Renal cortical epithelial cell (primary cell): ENCODE measurements at places on chromosomes 3 and 15. TPM values are rescaled to one million over a fixed set of nuclear protein-coding genes. Genes with fewer than 3 reads are reported as not detected.

- DNase-seq = no peak
Measured at GRCh38 chr3:106097817-106098435, 229.1 kb upstream of the CBLB start.

DNA sequence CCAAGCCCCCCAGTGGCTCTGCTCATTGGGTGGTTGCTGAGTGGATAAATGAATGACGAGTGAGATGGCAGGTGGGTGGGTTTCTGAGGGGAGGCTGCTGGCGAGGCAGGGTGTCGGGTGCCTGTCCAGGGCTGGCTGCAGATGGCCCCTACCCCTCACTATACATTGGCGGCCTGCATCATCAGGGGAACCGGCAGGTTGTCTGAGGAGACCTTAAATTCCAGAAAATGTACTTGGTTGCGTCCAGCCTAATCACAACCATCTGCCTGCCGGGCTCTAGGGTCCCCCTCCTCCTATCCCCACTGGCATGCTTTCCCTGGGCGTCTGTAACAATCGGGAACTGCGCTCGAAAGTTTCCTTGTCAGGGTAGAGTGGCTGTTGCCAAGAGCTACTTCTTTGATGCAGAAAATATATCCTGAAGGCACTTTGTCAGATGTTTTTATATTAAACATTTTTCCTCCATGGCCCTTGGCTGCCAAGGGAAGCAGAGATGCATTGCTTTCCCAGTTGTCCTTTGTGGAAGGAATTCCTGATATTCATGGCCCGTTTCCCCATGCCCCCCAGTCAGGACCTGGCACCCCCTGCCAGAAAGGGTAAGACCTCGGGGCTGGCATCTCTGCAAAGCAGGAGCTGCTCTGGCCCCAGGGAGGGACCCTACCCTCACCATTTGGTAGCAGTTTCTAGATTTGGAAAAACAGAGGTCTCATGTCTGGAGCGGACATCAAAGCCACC, 22.9 kb downstream of the SMAD6 start:
- no peak for DNase-seq

The P2RY13 gene
- total RNA-seq = not detected in 2 replicates

The TF gene
- under 0.01 TPM in 1 of 2 replicates, not detected in the other for total RNA-seq

The FETUB gene
- total RNA-seq = not detected in 2 replicates

The MKRN2OS gene
- 1.8 and 2.8 TPM in 2 replicates for total RNA-seq

- peak; percentile 88 for DNase-seq
Measured at GRCh38 chr3:189144645-189145044, 27.1 kb upstream of the TPRG1 start.

DNA sequence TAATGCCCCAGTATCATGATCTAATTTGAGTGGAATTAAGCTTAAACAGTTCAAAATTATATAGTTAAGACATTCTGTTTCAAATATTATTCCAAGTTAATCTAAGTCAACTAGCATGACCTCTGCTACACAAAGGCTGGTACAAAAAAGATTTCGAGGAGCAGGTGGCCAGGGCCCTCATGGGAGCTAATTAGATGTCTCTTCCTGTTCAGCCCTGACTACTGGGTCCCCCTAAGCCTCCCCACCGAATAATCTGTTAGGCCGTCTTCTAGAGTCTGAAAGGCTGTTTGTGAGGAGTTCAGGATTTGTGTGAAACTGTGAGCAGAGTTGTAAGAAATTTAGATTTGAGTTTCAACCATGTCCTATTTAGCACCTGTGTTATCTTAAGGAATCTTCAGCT, 75.4 kb downstream of the PPM1L start:
- DNase-seq = no peak

The DPPA2 gene
- total RNA-seq = 0.35 TPM in 1 of 2 replicates, not detected in the other

GRCh38 chr15:75661100-75661755, 13.5 kb downstream of the SNX33 start:
- DNase-seq = peak; percentile 86

GRCh38 chr15:29681166-29681845, 141.0 kb downstream of the TJP1 start:
- no peak for DNase-seq

DNA sequence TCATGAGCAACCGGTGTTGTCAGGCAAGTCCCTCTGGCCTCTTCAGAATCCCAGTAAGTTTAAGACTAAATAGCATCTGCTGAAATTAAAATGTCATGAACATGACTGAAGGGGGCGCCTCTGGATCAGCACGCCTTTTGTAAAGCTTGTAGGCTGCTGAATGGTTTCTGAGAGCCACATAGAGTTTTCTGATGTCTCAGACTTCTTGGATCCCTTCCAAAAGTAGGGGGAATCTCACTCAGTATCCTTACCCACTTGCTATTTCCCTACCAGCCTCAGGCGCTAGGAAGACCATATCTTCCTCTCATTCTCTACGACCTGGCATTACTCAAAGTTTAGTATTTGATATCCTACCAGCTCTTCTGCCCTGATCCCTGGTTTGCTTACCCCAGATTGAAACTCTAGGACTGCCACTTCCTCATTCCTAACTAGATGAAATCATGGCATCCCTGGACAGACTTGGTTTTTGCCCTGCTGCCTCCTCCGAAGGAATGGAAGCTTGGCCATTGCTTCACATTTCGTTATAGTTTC, 62.7 kb upstream of the CD47 start:
- peak; percentile 68 for DNase-seq

The AP2M1 gene
- 299 and 523 TPM in 2 replicates for total RNA-seq

The NANOGP8 gene
- total RNA-seq = not detected in 2 replicates

DNA sequence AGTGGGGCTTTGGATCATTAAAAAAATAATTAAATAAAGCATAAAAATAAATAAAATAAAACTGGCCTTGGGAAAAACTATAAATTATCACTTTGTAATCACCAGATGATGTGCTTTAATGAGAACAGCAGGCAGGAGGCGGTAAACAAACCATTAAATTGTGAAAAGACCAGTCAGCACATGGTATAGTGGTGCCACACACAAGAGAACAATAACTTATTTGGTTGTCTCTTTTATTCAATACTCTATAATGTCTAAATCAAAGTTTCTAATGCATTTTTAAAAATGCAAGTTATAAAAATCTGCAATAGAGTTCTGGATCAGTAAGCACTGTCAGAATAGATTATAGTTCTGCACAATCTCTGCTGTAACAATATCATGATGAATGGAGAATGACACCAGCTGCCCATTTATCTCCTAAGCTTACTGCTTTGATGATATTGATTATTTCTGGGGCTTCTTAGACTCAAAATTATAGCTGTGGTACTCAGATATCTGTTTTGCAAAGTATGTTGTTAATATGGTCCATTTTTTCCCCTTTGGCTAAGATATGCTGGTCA, 259.3 kb downstream of the NAALADL2 start:
- no peak for DNase-seq

DNA sequence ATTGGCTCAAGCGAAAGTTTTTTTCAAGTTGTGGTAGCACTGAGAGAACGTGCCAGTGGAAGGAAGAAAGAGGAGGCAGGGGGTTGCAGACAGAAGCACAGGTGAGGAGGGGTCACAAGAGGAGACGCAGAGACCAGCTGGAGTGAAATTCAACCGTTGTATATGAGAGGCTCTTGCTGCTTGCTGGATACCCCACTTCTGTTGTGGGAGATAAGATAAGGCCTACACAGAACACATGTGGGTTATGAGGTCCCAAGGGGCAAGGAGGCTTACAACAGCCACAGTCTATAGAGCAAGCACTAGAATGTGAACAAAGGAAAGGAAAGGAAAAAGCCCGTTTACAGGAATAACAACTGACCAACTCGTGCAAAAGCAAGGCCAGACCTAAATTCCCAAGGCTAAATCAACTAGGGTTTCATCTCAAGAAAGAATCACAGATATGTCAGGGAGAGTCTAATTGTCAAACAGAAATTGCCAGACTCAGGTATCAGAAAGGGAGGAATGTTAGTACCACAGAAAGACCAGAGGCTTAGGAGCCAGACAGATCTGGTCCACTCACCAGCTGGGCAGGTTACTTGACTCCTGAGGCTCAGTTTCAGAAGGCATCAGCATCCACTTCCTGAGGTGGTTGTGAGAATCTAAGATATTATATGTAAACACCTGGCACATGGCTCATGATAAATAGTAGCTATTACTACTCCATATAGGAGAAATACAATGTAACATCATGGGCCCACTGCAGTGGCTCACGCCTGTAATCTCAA, 60.9 kb downstream of the MSL2 start:
- DNase-seq = no peak

The MNS1 gene
- total RNA-seq = 0.35 and 4.2 TPM in 2 replicates

The HEXA gene
- total RNA-seq = 48.4 and 64.6 TPM in 2 replicates

The ZCWPW2 gene
- 0.70 and 0.87 TPM in 2 replicates for total RNA-seq

The PCBP4 gene
- total RNA-seq = 51.7 and 69.4 TPM in 2 replicates

The GRIP2 gene
- 0.05 TPM in 1 of 2 replicates, not detected in the other for total RNA-seq

DNA sequence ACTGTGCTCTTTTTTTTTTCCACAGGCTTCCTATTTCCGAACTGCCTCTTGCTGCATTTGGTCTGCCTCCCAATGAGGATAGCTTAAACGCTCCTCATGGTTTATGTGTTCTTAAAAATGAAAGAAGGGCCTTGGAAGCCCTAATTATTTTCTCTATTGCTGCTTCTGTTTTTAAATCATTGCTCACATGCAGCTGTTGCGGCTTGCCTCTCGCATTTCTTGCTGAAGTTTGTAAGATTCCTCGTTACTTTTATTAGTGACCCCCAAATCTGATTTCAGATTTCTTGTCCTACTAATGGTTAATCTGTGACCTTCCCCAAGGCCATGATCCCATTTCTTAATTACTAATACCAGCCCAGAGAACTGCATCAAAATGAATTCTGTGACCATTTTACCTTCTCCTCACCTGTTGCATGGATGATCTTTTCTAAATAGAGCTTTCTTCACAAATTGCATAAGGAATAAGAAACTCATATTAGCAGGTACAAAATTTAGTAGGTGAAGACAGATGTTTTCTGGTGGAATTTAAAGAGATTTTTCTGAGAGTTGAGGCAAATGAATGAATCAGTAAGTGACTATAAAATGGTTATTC, 1.8 kb downstream of the UBE2E1 start:
- peak; percentile 32 for DNase-seq

The ALDH1A3 gene
- 60.3 and 980 TPM in 2 replicates for total RNA-seq

DNA sequence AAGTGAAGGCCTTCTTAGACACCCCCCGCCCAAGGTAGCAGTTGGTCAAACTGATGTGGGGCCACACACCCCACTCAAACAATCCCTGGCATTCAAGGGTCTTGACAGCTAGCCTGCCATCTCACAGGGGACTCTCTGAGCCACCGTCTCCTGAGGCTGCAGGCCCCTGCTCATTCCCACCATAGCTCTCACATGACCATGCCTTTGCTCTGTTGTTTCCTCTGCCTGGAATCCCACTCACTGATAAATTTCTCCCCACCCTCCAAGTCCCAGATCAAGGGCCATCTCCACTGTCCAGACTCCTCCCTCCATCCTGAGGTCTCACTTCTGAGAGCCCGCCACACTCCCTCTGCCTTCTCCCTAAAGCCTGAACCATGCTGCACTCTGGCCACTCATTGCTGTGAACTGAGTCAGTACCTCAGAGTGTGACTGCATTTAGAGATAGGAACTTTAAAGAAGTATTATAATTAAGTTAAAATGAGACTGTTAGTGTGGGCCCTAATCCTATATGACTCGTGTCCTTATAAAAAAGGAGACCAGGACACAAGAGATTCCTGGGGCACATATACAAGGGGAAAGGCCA, 10.0 kb downstream of the WNT7A start:
- no peak for DNase-seq

DNA sequence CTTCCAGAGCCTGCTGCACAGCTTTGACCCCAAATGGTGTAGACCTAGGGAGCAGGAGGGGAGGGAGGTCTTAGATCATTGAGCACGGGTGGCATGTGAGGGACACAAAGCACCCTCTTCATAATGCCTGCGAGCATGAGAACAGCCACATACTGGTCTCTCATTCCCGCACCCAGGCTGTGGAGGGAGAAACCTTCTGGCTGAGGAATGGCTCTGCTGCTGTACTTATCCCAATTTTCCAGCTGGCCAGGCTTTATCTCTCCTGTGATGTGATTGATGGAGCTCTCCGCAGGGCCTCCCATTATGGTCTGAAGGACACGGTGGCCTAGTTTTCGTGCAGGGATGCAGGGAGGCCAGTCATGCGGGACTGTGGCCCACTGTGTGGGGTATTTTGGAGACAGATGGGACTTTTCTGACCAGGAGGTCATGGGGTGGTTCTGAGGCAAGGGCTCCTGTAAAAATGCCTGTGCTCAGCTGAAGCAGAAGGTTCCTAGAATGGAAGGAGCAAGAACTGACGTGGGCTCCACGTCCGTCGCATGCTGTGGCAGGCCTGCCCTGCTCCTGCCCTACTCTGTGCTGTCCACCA, 251.5 kb downstream of the PLCL2 start:
- no peak for DNase-seq

DNA sequence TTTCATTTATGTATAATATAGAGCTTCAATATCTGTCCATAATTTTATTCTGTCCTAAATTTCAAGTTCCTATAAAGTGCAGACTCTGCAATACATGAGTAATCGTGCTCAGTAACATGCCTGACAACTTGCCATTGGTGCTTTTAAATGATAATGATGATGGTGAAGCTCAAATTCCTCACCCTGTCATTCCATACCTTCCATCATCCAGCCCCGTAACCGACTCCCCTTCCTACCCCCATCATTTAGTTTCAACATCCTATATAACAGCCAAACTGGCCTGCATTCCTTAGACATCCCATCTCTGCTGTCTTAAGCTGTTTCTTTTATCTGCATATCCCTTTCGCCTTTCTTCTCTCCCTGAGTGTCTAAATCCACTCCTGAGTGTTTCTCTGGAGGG, 67.2 kb upstream of the DLG1 start:
- no peak for DNase-seq

The KNG1 gene
- total RNA-seq = 0.99 TPM in 1 of 2 replicates, not detected in the other

The NR2C2 gene
- total RNA-seq = 14.2 and 42.2 TPM in 2 replicates

GRCh38 chr15:88704791-88705768, 66.3 kb downstream of the ISG20 start:
- peak; percentile 17 for DNase-seq

- DNase-seq = peak; percentile 17
Measured at GRCh38 chr3:106913111-106913698, 464.0 kb upstream of the CCDC54 start.

GRCh38 chr3:102230057-102230456, 204.8 kb upstream of the ZPLD1 start:
- no peak for DNase-seq

DNA sequence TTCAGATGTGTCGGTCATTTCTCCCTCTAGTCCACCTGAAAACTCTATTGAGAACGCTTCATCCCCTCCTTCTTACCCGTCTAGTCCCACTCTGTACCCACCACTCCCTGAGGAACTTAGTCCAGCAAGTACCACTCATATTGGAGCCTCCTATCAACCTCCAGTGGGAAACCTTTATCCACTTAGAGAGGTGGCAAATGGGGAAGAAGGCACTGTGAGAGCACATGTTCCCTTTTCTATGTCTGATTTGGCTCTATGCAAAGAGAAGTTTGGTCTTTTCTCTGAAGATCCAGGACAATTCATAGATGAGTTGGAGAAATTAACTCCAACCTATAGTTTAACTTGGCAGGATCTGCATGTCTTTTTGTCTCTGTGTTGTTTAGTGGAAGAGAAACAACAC, 17.0 kb upstream of the RPN1 start:
- no peak for DNase-seq

The THAP10 gene
- 1.0 and 2.4 TPM in 2 replicates for total RNA-seq
